Endodermal cell (in vitro differentiated cells): ENCODE measurements at places on chromosomes 5 and 9. TPM values are rescaled to one million over a fixed set of nuclear protein-coding genes. Genes with fewer than 3 reads are reported as not detected.

DNA sequence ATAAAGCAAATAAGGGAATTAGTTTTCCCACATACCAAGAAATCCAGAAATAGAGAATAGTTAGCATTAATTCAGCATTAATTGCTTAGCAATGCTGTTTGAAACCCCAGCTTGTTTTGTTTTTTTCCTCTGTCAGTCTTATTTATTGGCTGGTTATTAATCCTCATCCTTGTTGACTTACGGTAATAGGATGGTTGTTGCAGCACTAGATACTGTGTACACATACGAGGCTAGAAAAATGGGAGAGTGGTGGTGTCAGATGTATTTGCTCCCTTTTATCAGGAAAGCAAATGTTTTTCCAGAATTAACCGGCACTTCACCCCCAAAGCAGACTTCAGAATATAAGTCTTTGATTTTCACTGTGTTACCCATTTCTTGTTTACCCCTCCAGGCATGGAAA is 60.4 kb downstream of the ERBIN start:
- no peak overlapping the region for H3K4me3 ChIP-seq
- H3K27ac ChIP-seq: no peak overlapping the region
- H3K27me3 ChIP-seq: no peaks in the 10 kb centered on the region
- no peak for DNase-seq

GRCh38 chr5:126801992-126802294 is 25.0 kb downstream of the LMNB1 start:
- peaks cover 49% of the 10 kb centered on the region for H3K36me3 ChIP-seq
- H3K4me3 ChIP-seq: no peak overlapping the region
- H3K27ac ChIP-seq: no peak overlapping the region
- no peak for DNase-seq
- H3K27me3 ChIP-seq: no peaks in the 10 kb centered on the region

DNA sequence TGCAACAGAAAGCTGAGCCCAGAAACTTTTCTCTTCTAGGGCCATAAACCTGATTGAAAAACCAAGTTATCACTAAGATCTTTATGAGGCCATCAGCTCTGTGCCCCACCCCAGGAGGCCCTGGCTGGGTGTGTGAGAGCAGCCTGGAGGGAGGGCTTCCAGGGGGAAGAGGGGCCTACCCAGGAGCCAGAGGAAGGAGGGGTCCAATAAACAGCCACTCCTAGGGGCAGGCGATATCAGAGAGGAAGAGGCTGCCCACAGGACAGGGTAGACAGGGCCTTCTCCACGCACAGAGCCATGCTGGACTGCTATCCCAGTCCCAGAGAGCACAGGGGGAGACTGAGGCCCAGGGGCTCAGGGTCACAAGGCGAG is 4.5 kb upstream of the CDX1 start:
- no peaks in the 10 kb centered on the region for H3K36me3 ChIP-seq
- DNase-seq: no peak
- H3K4me1 ChIP-seq: no peaks in the 10 kb centered on the region
- H3K27me3 ChIP-seq: peaks cover 29% of the 10 kb centered on the region
- H3K4me3 ChIP-seq: no peak overlapping the region

GRCh38 chr5:163385271-163385670 is 52.1 kb upstream of the CCNG1 start:
- no peaks in the 10 kb centered on the region for H3K27me3 ChIP-seq
- H3K36me3 ChIP-seq: no peaks in the 10 kb centered on the region
- peaks cover 14% of the 10 kb centered on the region for H3K4me1 ChIP-seq
- DNase-seq: no peak
- H3K4me3 ChIP-seq: no peak overlapping the region

DNA sequence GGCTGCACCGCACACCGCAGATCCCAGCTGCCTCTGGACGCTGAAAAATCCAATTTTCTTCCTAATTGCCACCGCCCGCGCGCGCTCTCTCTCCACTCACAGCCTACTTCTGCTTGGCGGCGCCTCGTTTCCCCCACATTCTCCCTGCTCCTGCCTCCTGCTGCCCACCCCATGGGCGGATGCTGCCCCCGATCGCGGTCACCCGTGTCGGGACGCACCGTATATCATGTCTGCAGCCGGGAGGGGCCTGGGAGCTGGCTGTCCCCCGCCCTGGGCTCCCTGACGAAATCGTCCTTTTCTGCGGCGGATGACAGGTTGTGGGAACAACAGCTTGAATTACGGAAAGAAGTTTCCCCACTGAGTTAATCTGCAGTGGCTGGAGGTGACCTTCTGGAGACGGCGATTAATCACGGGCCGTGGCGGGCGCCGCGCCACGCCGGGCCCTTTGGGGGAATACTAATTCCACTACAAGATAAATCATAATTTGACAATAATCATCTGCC is 36.3 kb upstream of the PSD2 start:
- DNase-seq: peak; percentile 50
- H3K4me3 ChIP-seq: no peak overlapping the region
- H3K27ac ChIP-seq: peak overlapping the region; percentile 64
- H3K27me3 ChIP-seq: peaks cover 60% of the 10 kb centered on the region
- no peaks in the 10 kb centered on the region for H3K4me1 ChIP-seq

The SPINK13 gene
- total RNA-seq: not detected in 3 replicates

The LURAP1L gene
- 0.24 and 0.38 TPM in 2 replicates for total RNA-seq

GRCh38 chr5:170846416-170846815 is 15.4 kb upstream of the RANBP17 start:
- no peaks in the 10 kb centered on the region for H3K36me3 ChIP-seq
- H3K27me3 ChIP-seq: no peaks in the 10 kb centered on the region
- DNase-seq: no peak
- H3K27ac ChIP-seq: no peak overlapping the region
- H3K4me3 ChIP-seq: no peak overlapping the region

GRCh38 chr9:4035777-4036176 is 264.1 kb downstream of the GLIS3 start:
- no peak overlapping the region for H3K27ac ChIP-seq
- DNase-seq: peak; percentile 58
- H3K4me3 ChIP-seq: no peak overlapping the region
- H3K4me1 ChIP-seq: peaks cover 5% of the 10 kb centered on the region
- H3K36me3 ChIP-seq: no peaks in the 10 kb centered on the region
- H3K27me3 ChIP-seq: no peaks in the 10 kb centered on the region

- no peak overlapping the region for H3K4me3 ChIP-seq
- no peak overlapping the region for H3K27ac ChIP-seq
- DNase-seq: no peak
- no peaks in the 10 kb centered on the region for H3K4me1 ChIP-seq
- H3K27me3 ChIP-seq: no peaks in the 10 kb centered on the region
These were observed 85.9 kb downstream of the RAI14 start for GRCh38 chr5:34742061-34742460.

GRCh38 chr5:113182658-113183344 is 206.2 kb downstream of the DCP2 start:
- H3K4me1 ChIP-seq: peaks cover 33% of the 10 kb centered on the region
- DNase-seq: peak; percentile 18

The PCDHA12 gene
- total RNA-seq: 11.3 and 13.8 TPM in 2 replicates

DNA sequence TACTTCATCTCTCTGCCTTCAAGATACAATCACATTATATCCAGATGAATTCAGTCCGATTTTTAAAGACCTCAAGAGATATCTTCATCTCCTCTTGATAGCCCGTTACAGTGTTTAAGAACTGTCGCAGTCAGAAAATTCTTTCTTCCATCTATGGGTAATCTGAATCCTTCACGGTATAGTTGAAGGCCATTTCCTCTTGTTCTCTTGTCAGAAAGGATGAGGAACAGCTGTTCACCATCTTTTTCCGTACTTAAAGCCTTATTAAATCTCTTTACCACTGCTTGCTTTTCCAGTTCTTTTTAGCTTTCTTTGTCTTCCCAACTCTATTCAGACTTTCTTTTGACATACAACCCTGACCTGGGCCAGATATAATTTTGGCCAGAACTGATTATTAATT is 121.8 kb downstream of the XRCC4 start:
- H3K4me1 ChIP-seq: no peaks in the 10 kb centered on the region
- H3K36me3 ChIP-seq: no peaks in the 10 kb centered on the region
- DNase-seq: no peak
- H3K4me3 ChIP-seq: no peak overlapping the region
- no peaks in the 10 kb centered on the region for H3K27me3 ChIP-seq
- H3K27ac ChIP-seq: no peak overlapping the region

The SLC36A3 gene
- total RNA-seq: not detected in 2 replicates

The OSMR gene
- 1.3 TPM in 2 replicates for total RNA-seq

GRCh38 chr5:151469992-151470391 is 22.6 kb downstream of the SLC36A1 start:
- no peaks in the 10 kb centered on the region for H3K4me1 ChIP-seq
- no peaks in the 10 kb centered on the region for H3K27me3 ChIP-seq
- no peak overlapping the region for H3K27ac ChIP-seq
- H3K4me3 ChIP-seq: no peak overlapping the region
